ENCODE measurements at places on chromosomes 12 and 14.

DNA sequence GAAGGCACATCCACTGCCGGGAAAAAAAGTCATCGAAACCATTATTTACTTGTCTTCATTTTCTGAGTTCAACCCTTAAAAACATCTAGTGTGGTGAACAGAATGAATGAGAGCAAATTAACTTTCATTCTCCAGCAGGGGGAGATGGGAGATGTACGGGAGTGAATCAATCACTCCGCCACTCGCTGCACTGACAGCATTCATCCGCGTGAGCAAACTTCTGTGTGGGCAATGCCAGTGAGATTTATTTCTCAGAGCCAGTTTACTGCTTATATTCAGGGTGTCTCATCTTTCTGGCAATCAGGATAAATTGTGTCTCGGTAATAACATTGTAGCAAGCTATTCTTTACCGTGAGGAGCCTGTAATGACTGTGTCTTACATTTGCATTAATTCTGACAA lies 463.6 kb upstream of the MIS18BP1 start:
- no peak for DNase-seq

GRCh38 chr12:120816363-120816762 lies 87.8 kb downstream of the SPPL3 start:
- no peak for DNase-seq

DNA sequence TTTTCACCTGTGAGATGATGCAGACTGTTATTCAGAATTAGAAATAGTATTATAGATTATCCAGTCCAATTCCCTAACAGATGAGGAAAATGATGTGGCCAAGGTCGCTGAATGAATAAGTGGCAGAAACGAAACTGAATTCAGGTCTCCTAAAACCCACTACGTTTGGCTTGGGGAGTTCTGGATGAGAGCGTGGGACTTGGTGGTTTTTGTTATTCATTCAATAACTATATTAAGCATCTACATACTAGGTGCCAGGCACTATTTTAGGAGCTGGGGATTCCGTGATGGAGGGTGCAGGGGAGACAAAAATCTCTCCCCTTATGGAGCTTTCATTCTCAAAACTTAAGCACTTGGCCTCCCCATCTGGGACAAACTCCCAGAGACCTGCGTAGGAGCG lies 813 bp upstream of the CCDC184 start:
- DNase-seq, result no peak

DNA sequence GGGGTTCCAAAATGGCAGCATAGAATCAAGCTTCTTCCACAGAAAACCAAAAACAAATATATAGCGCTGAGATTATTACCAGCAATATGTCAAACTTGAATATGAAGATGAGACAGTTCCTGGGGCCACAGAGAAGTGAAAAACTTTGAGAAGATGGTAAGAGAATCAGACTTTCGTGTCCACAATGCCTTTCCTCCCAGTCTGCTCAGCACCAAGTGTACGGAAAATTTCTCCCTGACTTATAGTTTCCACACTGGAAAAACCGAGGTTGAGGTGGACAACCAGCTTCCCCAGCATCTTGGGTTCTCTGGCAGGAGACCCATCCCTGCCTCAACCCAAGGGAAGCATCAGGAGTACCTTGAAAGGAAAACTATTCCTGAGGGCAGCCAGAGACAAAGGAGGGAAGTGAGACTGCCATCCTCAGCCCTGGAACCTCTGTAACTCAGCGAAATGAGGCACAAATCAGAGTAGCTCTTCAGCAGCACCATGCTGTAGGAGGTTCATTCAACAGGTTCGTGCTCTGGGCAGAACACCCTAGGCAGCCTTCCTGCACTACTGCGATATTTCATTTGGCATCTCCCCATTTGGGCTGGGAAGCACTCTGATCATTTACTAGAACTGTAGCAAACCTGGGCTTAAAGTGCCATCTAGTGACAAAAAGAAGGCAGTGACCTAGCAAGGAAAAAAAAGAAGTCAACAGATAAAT lies 52.4 kb upstream of the CAPRIN2 start:
- no peak for DNase-seq

- no peak for DNase-seq
These were observed 614.9 kb downstream of the SLC16A7 start for GRCh38 chr12:60210756-60211155.

DNA sequence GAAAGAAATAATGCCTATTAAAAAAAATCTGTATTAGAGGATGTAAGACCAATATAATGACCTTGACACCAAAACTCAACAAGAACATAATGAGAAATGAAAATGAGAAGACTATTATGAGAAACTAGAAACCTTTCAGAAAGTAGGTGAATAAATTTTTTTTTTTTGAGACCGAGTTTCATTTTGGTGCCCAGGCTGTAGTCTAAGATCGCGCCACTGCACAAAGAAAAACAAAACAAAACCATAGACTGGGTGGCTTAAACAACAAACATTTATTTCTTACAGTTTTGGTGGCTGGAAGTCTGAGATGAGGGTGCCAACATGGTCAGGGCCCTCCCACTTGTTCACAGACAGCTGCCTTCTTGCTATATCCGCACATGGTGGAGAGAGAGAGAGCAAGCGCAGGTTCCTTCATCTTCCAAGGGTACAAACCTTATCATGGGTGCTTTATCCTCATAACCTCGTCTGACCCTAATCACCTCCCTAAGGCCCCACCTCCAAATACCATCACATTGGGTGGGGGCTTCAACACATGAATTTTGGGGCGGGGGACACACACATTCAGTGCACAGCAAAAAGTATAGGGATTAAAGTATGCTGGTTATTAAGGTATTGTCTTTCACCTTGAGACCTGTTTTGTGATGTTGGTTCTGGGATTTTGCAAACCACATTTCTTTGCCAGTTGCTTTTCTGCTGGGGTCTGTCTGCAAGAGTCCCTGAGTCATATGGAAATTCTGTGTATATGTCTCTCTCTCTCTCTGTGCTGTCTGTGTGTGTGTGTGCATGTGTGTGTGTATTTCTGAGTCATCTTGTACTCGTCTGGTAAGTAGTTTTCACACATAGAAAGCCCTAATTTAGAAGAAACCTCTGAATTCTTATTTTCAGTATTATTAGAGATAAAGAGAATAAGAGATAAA lies 26.2 kb downstream of the ZCRB1 start:
- no peak for DNase-seq

DNA sequence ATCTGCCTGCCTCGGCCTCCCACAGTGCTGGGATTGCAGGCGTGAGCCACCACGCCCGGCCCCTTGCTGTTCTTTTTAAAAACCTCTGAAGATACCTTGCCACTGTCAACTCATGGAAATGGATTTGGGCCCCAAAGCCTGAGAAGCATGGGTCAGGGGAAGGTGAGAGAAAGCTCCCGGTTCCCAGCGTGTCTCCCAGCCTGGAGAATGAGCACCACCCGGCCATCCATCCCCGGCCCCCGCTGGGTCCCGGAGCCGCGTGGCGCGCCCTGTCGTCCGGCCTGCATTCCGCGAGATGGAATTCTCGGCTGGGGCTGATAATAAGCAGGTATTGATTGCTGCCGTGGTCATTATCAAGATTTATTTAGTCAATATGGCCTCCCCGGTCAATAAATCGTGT lies 126.5 kb upstream of the MYL2 start:
- no peak for DNase-seq

DNA sequence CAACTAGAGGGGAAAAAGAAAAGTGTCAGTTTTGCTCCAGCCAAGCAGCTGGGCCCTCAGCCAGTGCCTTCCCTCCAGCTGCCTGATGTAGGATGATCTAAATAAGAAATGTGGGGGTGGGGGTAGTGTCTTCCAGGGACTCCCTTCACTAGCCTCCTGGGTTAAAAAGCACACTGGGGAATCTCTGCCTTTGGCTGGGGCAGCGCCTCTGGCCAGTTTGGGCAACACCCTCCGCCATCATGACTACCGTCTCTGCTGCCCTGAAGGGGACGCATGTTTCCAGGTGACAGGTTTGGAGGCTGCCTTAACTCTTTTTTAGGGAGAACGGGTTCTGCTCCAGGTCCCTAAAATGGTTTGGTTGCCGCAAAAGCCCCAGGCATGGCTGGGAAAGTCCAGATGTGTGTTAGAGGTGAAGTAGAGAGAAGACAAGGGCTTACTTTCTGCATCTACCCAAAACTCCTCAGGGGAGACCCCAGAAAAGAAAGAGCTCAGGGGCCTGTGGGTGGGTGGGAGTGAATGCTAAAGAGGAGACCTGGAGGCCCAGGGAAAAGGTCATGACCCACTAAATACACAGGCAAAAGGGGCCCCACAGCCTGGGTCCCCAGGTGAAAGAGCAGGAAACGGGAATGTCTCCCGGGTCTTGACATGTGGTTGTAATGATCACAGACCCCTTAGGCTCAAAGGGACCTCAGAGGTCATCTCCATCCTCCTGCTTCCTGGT lies 132.8 kb upstream of the CCND2 start:
- no peak for DNase-seq

GRCh38 chr14:54025661-54026060 lies 69.0 kb upstream of the BMP4 start:
- no peak for DNase-seq

DNA sequence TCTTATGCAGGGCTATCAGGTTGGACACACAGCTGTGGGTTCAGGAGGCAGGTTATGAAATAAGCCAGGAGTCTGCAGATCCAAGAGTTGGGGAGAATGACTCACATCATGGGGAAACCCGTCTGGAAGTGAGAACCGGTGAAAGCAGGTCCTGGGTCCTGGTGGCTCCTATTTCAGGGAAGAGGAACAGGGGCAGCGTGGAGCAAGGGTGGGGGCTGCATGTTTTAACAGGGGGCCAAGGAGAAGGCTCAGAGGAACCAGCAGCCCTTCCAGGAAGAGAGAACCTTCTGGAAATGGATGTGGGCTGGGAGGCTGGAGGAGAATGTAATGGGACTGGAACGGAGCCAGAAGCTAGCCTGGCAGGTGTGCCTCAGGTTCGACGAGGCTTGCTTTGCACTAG lies 7.8 kb upstream of the KRT74 start:
- peak; percentile 43 for DNase-seq

DNA sequence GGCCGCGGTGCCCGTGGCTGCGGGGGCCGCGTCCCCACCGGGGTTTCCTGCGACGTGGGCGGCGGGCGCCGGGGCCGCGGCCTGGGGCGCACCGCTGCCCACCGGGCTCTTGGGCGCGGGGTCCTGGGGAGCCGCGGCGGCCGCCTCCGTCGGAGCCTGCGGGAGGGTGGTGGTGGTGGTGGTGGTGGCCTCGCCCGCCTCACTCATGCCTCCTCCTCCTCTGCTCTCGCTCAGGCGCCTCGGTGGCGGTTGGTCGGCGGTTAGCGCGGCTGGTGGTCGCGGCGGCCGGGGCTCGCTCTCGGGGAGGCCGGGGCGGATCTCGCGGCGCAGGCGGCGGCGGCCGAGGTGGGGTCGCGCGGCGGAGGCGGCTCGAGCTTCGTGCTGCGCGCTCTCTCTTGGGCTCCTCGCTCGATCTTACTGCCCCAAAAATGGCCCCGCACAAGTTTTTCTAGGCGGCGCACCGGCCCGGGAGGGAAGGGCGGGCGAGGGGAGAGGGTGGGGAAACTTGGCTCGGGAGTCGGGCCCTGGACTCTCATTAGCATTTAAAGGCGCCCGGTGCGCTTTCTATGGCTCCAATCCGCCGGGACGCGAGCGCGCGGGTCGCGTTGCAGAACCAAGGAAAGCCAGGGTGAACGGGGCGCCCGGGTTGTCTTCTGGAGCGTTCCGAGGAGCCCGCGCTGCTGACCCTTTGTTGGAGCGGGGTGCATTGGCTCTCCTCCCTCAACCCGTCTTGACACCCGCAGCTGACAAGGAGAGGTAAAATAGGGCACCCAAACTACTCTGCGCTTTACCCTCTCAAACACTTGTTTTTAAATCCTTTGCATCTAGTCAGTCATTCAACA lies at the start of gene YBX3:
TSS of gene YBX3 (minus strand) at position 419 of the 842 bp plus-strand sequence. CDS start at position 207, 212 bp downstream.
- DNase-seq, result peak; percentile 89

DNA sequence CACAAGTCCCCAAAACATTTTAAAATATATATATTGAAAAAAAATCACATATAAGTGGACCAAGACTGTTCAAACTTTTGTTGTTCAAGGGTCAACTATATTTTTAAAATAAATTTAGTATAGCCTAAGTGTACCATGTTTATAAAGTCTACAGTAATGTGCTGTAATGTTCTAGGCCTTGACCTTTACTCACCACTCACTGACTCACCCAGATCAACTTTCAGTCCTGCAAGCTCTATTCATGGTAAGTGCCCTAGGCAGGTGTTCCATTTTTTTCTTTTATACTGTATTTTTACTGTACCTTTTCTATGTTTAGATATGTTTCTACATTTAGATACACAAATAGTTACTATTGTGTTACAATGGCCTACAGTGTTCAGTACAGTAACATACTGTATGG lies 23.4 kb upstream of the TMTC1 start:
- no peak for DNase-seq

DNA sequence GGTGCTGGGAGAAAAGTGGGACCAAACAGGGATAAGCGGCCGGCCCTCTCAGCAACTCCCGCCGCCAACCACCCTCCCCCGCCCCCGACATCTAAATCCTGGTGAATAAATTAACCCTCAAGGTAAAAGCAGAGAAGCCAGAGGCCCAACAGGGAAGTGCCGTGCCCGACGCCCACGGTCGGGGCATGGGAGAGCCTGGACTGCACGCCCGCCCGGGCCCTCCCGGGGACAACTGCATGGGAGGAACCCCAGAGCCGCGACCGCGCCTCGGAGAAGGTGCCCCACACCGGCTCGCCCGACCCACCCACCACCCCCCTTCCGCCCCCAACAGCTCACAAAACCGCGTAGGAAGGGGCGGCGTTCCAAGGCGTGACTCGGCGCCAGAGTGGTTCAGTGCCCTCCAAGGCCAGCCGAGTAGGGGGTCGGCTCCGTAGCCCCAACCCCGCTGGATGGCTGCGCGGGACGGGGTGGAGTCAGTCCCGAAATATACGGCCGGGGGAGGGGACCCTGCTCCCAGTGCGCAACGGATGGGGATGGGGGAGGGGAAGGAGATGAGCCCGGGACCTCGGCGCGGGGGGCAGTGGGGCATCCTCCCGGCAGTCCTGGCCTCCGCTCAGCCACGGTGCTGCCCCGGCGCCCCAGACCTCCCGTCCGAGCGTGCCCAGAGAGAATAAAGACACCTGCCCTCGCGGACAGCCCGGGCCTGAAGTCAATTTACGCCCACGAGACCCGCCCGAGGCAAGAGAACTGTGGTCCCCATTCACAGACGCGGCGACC lies 732 bp downstream of the SLC25A29 start:
- no peak for DNase-seq

- DNase-seq, result no peak
These were observed 36.6 kb downstream of the KRT76 start for GRCh38 chr12:52740584-52740983.

DNA sequence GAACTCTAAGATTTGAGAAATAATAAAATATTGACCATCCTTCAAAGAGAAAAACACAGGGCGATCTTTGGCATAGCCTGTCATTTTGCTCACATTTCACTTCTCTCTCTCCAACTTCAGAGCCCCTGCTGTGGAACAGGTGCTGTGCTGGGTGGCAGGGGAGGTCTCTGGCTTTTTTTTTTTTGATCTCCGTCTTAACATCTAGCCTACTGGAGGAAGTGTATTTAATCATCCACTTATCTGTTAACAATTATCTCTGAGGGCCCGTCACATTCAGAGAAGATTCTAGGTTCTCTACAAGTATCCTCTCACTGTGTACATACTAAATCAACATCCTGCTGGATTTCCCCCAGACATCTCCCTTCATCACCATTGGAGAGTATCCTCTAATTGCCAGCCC lies 34.1 kb downstream of the CHST11 start:
- DNase-seq, result no peak

All from chondrocyte (in vitro differentiated cells).